ENCODE measurements at places on chromosomes 6 and 20.

DNA sequence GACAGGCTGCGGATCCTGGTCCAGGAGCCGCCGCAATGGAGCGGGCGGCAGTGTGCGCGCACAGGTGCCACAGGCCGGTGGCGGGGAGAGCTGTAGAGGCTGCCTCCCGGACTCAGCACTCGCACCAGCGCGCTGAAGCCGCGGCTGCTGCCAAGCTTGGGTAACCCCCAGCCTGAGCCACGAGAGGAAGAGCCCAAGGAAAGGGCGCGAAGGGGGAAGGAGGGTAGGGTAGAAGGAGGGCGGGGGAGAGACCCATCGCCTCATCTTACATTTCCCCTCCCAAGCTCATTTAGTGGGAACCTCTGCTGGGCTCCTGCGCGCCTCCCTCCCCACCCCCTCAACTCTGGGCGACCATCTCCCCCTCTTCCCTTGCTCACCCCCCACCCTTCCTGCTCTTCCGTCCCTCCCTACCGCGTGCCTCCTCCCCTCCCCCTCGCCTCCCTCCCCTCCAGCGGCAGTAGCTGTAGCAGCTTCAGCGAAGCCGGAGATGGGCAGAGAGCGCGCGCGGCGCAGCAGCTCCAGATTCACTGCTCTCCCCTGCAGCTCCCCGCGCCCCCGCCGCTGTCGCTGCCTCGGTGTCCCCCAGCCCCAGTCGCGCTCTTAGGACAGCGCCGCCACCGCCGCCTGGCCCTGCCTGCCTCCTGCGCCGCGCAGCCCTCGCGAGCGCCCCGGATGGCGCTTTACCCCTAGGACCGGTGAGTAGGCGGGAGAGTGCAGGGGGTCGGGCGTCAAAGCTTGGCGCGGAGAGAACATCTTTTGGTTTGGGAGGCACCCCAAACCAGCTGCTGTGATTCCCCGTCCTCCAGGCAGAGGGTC lies at the start of gene FUT9:
FUT9 (plus strand) TSS at position 457 of the 816 bp plus-strand sequence. CDS start 187,182 bp downstream, outside the sequence.
- DNase-seq: no peak

GRCh38 chr6:105986998-105987397 lies 99.1 kb upstream of the PRDM1 start:
- no peak for DNase-seq

- no peak for DNase-seq
These were observed 56.7 kb upstream of the SGK1 start for GRCh38 chr6:134374491-134375219.

DNA sequence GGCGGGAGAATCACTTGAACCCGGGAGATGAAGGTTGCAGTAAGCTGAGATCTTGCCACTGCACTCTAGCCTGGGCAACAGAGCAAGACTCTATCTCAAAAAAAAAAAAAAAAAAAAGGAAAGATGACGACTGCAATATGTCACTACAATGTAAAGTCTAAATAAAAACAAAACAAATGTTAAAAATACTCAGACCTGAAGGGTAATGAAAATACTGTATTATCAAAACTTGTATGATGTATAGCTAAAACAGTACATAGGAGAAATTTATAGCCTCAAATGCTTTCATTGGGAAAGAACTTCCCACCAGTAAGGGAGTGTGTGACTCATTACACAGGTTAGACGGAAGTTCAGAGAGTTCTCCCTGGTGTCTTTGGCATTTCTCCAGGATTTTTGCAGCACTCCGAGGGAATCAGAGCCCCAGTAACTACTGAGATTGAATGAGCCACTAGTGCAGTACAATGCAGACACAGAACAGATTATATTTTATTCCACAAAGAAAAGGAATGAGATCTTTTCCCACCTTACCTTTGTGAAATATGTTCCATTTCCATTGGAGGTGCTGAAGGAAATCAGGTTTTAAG lies 12.5 kb upstream of the RALGAPB start:
- DNase-seq: no peak

DNA sequence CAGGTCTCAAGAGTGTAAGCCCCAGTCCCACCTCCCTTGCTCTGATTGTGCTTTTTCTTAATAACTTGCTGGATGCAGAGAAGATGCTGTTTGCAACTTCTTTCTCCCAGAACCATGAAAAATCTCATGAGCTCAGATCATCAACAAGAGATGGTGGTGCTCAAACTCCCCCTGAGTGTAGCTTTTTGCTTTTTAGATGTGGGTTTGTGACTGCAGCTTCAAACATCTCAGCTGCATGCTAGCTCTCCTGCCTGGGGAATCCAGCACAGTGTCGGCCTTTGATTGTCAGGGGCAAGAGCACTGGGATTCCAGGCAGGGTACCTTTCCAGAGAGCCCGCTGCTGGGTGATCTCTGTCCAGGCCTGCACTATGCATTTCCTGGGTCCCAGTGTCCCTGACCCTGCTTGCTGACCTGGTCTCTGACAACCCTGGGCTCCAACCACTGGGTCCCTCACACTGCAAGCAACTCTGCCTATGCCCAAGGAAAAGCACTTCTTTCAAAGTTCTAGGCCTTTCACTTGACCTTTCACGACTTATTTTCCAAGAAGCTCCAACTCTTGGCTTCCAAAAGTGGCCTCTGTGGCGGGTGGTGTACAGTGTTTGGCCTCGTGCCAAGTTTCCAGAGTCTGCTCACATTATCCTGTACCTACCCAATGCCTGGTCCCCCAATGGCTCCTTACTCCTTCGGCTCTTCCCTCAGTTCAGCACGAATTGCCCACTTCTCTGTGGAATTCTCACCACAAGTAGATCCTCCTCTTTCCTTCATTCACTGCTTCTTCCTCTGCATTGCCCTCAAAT lies 69.7 kb upstream of the LY86 start:
- no peak for DNase-seq

- DNase-seq: no peak
These were observed 179.2 kb upstream of the PHACTR1 start for GRCh38 chr6:12537389-12537788.

DNA sequence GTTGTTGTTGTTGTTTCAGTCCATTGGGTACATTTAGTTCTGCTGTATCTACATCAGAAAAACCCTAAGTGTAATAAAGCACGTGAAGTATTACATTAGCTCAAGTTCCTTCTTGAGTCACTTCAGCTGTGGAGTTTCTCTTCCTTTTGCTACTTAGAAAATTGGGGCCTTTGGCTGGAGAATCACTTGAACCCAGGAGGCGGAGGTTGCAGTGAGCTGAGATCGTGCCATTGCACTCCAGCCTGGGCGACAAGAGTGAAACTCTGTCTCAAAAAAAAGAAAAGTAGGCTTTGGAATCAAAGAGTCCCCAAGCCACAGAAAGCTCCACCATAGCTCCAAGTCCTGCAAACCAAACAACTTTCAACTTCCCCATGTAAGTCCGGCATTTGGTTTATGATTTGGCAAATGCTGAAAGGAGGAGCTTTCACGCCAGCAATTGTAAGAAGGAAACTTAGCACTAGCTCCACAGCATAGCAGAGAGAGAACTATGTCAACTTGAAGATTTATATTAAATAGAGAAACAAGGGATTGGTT lies 56.5 kb upstream of the RNF144B start:
- DNase-seq: no peak

DNA sequence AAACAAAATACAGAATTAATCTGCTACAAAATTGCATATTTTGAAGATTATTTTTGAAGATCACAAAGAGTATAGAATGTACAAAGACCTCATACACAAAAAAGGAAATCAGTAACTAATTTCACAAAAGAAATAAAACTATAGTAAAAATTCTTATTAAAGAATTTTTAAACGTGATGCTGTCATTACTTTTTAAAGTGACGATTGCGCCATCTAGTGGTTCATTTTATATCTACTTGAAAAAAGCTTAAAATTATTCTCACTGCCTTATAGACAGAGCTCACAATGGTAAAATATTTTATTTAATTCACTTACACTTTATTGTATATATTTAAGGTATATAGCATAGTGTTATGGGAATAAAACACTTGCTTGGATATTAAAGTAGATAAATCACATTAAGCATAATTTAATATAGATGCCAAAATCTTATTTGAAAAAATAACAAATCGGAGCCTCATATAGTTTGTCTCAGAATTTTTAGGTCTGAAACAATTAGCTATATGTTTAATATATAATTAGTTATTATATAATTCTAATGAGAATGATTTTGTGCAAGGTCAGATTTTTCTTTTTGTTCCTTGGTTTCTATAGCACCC lies 128.8 kb downstream of the PHF3 start:
- no peak for DNase-seq

DNA sequence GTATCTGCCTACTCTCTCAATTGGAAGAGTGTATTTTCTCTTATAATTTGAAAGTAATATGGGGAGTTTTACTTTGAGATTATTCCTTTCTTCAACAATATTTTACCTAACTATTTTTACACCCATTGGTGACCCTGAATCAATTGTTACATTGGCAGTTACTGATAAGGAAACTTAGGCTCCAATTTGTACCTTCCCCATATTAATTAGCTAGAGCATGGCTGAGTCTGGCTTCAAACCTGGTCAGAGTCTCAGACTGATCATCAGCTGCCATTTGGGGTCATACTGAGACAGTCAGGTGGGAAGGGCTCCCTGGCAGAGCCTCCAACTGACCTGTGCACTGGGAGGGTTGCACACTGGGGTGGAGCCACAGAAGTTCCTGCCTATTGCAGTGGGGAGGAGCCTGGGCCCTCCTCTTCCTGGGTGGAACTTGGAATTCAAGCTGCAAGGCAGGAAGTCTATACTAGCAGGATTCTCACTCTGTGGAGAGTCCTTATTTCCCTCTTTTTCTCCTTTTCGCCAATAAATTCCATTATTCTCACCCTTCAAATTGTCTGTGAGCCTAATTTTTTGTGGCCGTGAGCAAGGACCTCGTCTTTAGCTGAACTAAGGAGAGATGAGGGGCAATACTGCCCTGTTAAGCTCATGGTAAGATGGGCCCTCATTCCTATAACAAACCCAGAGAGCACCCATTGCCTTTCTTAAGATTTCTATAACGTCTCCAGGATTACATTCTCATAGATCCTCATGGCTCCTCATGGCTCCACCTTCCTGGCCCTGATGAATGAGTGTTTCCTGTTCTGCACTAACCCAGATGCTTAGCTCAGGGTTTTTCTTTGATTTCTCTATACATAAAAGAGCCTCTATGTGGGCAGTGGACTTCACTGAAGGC lies 285.1 kb downstream of the ADGB start:
- no peak for DNase-seq

DNA sequence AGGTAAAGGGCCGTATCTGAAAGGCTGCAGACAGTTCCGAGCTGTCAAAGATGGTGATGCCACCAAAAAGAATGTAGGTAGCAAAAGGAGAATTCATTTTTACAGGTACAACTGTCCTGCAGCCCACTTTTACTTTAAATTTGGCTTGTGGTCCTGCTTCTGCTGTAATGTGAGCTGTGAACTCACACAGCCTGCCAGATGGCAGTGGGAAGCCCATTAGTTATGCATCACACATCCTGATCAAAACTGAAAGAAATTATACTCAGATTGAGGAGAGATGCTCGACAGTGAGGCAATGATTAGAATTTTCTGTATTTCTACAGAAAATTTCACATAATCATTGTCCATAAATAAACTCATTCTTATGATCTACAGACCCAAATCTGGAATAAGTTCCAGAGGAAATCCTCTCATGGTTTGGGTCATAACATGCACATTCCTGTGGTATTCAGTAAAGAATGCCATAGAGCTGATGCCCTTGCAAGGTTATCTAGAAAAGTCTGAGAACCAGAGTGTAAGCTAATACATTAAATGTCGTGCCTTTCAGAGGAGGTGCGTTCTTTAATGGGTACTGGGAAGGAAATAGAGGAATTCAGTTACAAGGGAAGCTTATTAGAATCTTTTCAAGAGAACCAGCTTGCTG lies 23.9 kb upstream of the E2F3 start:
- no peak for DNase-seq

DNA sequence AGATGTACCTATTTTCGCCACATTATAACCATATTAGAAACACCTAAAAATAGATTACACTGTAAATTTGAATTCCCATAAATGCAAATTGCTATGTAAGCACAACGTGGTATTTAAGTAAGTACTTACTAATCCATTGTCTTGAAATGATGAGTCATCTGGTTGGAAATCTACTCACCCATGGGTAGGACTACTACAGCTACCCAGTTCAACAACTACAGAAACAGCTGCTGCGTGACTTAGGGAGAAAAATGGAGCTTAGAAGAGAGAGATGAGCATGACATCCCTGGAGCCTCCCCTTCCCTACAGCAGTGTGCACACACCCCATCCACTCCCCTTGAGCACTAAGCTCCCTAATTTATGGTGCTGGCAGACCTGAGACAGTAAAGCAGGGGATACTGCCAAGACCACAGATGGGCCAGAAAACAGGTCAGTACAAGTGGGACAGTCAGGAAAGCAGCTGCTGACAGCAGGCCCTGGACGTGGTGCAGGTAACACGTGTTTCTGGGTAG lies 26.9 kb downstream of the RRAGD start:
- peak; percentile 2 for DNase-seq

- DNase-seq: no peak
These were observed 52.3 kb upstream of the IFNGR1 start for GRCh38 chr6:137271245-137272183.

- no peak for DNase-seq
These were observed 23.6 kb downstream of the DTD1 start for GRCh38 chr20:18611492-18611891.

GRCh38 chr6:144077871-144078270 lies 17.5 kb downstream of the SF3B5 start:
- DNase-seq: no peak

GRCh38 chr20:17810062-17810631 lies 110.4 kb downstream of the BANF2 start:
- DNase-seq: no peak

- DNase-seq: no peak
These were observed 281.9 kb downstream of the PKHD1 start for GRCh38 chr6:51805517-51805916.

GRCh38 chr20:31708736-31709534 lies 13.7 kb downstream of the BCL2L1 start:
- DNase-seq: no peak

DNA sequence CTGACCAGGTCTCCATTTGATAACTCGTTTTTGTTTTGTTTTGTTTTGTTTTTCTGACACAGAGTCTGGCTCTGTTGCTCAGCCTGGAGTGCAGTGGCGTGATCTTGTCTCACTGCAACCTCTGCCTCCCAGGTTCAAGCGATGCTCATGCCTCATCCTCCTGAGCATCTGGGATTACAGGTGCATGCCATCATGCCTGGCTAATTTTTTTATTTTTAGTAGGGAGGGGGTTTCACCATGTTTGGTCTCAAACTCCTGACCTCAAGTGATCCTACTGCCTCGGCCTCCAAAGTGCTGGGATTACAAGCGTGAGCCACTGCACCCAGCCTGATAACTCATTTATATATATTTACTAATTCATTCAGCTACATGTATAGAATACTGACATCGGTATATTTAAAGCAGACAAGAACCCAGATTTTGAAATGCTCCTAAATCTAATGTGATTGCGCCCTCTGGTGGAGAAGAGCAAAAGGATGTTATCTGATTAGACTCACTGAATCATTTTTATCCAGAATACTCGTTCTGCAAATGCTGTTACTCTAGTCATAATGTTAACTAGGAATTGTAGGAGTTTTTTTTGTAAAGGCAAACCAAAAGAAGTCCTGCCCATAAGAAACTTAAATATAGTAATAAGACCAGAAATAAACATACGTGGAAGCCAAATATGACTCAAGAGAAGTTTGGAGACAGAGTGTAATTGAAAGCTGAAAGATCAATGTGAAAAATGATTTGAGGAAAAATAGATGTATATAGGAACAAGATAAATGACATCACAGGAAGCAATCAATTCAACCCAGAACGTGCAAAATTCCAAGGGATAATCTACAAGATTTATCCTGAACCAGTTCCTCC lies 5.3 kb upstream of the COL12A1 start:
- no peak for DNase-seq
